Dermis blood vessel endothelial cell (primary cell): ENCODE measurements at places on chromosomes 3 and 15.

GRCh38 chr15:79299126-79299840 lies 11.6 kb upstream of the TMED3 start:
- no peak for DNase-seq

DNA sequence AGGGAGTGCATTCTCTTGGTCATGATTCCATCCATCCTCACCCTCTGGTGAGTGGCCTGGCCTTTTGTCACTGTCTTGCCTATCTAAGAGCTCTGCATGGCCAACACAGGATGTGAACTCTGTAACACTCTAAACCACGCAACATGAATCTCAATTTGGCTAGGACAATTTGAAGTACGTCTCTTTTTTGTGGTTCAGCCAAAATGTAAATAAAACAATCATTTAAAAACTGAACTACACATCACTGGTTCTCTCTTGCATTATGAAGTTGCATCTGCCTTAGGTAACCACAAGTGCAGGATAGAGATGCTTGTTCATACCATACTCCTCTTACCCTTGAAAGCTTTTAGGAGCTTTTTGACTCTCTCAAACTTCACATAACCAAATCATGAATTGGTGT lies 27.3 kb downstream of the CCR3 start:
- no peak for DNase-seq

DNA sequence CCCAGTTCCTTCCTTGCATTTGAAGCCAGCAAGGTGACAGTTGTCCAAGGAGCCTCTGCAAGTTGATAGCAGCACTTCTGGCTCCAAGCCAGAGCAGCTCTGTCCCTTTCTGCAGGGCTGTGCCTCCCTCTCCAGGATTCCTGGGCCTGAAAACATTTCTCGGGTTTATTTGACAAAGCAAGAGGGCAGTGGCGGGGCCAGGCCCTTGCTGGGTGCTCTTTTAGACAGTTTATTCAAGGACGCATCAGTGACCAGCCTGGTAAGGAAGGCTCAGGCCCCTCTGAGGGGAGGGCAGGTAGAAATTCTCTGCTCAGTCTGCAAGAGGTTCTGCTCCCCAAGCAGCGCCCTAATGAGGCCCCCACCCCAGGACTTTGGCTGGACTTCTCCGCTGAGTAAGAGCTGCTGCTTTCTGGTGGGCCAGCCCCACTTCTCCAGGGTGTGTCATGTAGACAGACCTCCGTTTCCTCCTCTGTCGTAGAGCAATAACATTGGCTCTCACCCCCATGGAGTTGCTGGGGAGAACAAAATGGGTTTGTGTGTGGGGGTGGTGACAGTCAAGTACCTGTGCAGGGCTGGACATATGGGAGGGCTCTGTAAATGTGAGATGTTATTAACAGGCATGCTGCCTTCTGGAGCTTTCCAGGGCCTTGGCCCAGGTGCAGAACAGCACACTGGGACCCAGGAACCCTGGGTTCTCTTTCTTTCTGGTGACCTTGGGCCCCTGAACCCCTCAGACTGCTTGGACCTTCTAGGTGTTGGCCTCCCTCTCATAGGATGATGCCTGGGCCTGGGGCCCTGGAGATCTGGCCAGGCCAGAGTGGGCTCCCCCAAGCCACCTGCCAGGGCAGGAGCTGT lies 146.2 kb upstream of the TLE3 start:
- no peak for DNase-seq

GRCh38 chr3:192092388-192093005 lies 631.5 kb downstream of the PYDC2 start:
- no peak for DNase-seq

GRCh38 chr3:155393316-155393715 lies 99.8 kb upstream of the STRIT1 start:
- DNase-seq, result no peak
